Activated CD4-positive, alpha-beta T cell treated with anti-CD3 and anti-CD28 coated beads for 4 hours (primary cell): ENCODE measurements at places on chromosomes 13 and 19.

- no peak for DNase-seq
These were observed 3.0 kb upstream of the PLEKHF1 start for GRCh38 chr19:29662278-29662603.

DNA sequence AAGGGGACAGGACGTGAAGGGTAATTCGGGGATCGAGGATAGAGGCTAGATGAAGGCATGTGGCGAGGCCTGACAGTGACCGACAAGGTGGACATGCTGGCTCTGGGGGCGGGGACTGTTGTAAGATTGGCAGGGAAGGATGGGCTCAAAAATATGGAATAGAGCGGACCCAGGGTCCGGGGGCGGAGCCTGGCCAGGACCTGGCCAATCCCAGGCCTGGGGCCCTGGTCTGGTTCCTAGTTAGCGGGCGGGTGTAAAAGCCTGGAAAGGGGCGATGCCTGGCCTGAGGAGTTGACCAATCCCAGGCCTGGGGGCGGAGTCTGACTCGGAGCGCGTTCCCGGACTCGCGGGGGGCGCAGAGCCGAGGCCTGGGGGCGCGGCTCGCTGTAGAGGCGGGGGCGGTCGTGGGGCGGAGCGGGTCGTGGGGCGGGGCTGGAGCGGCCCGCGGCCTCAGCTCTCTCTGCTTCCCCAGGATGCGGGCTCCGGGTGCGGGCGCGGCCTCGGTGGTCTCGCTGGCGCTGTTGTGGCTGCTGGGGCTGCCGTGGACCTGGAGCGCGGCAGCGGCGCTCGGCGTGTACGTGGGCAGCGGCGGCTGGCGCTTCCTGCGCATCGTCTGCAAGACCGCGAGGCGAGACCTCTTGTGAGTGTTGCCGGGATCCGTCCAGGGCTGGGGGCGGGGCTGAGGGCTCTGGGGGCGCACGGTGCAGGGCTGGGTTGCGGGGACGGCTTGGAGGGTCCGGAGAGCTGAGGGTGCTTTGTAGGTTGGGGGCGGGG, at the start of gene SLC27A1:
Gene SLC27A1 (plus strand): TSS at position 457 of the 774 bp plus-strand sequence. CDS start 17 bp downstream, at position 474.
- DNase-seq = peak; percentile 87

DNA sequence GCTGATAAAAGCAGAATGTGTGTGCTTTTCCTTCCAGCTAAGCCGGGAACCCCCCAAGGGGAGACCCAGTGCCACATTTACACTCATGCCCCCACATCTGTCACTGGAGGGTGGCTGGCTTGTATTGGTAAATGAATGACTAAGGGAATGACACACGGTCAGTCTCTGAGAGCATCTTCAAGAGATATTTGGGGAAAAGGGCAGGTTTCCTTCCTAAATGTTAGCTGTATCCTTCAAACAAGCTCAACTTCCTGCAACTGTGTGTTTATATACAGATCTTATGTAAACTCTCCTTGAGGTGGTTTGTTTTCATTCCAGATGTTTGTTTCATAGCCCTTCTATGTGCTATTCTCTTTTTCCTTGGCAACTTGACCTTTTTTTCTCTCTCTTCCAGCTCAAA, 192.6 kb downstream of the COL4A1 start:
- no peak for DNase-seq

GRCh38 chr19:38655148-38655824, 7.8 kb downstream of the ACTN4 start:
- peak; percentile 29 for DNase-seq

- DNase-seq = no peak
These were observed 244.1 kb upstream of the IRS2 start for GRCh38 chr13:110030394-110030928.

DNA sequence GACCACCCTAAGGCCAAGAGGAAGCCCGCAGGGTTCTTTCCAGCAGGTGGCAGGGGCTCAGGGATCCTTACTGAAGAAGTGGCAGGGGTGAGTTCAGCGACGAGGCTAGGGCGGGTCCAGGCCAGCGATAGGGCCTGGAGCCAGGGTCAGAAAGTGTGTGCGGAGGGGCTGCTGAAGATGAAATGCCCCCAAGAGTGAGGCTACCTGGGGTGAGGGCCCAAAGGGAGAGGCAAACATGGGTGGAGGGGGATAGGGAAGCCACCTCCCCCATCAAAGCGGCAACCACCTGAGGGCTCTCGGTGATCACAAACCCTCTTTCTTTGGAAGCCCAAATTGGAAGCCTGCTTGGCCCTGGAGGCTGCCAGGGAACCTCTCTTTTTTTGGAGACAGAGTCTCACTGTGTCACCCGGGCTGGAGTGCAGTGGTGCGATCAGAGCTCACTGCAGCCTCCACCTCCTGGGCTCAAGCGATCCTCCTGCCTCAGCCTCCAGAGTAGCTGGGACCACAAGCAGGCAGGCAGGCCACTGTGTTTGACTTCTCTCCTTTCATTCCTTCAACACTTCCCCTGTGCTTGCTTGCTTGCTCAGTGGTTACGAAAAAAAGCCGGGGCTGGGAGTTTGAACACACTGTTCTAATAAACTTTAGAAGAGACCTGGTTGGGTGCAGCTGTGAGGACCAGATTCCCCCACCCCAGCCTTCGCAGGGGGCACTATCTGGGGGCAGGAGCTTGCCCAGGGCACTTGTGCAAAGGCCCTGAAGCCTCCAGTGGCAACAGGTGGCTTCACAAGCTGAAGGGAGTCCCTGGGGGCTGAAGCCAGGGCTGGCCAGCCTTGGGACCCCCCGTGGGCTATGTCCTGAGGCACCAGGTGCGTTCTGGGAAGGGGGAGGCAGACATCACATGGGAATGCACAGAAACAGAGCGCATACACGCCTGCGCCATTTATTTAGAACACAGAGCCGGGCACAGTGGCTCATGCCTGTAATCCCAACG, 1.4 kb upstream of the ATP8B3 start:
- no peak for DNase-seq

GRCh38 chr13:46572752-46573431, 19.9 kb downstream of the LRCH1 start:
- no peak for DNase-seq

DNA sequence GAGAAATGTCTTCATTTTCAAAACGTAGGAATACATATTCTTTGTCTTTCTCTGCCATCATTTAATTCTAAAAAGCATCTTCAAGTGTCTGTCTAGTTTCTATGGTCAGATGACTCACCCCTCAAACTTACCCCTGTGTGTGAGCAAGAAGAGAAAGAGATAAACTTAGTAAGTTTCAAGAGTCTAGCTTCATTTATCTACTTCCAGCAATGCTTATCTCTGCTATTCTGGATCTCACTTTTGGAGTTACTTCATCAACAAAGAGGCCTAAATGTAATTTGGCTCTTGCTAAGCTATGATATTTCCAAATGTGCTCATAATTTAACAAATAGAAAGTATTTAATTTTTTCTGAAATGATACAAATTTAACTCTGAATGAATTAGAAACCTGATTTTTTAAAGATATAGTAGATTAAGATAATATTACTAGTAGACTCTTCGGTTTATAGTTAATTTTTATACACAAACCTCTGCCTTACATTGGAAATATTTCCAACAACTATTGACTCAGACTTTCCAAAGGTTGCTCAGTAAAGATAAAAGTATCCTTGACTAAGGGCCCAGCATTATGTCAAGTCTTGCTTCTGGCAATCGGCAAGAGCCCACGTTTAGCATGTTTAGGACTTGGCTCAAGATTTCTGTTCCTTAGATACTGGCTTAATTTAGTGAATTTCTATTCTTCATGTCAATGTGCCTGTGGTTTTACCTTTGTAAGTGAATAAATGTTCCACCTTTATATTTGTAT, 1511.0 kb upstream of the SLC10A2 start:
- DNase-seq = no peak

GRCh38 chr19:50413531-50413930, 5.2 kb upstream of the SPIB start:
- DNase-seq = no peak

DNA sequence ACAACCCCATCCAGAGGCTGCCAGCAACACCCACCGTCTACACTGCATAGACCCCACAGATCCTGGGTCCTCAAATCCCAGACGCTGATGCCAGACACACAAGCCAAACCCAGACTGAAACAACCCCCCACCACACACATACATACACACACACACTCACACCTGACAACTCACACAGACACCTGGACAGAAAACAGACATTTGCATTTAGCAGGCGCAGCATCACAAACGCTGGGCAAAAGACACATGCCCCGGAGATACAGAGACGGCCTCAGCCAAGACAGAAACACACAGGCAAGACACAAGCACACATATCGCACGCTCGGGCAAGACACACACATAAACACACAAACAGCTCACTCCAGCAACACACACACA, 1.3 kb downstream of the BBC3 start:
- peak; percentile 22 for DNase-seq

- peak; percentile 50 for DNase-seq
These were observed 1.5 kb downstream of the MAST3 start for GRCh38 chr19:18098891-18099622.

DNA sequence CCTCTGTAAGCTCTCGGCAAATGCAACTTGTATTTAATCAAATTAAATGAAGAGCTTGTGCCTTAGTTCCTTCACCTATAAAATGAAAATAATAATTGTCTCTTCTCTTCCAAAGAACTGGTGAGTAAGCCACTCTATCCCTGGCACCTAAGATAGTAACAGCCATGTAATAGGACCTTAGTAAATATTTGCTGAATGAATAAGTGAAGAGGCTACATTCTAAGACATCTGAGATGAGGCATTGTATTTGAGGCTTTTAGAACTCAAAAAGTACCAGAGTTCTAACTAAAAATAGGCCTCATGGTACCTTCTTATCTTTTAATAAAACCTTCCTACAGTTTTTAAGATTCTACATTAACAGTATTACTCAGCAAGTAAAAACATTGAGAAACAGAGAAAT, 17.3 kb upstream of the DCLK1 start:
- no peak for DNase-seq

DNA sequence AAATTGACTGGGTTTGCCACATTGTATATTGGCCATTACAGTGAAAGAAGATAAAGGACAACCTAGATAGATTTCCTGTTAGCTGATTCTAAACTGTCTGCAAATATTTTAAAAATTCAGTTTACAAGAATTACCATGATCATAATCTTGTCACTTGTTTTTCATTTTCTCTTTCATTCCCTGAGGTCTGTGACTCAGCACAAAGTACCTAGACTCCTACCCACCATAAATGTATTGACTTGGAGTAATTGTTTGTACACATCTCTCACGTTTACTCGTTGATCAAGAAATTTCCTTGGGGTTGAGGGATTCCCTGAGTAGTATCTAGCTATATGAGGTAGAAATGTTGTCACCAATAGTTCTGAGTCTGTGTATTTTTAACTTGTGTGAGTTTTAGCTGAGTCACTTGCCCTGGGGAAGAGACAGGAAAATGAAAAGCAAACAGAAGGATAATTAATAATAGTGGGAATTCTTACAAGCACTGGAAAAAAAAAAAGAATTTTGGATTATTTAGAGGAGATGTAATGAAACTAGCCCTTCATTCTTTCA, 299.2 kb upstream of the DACH1 start:
- no peak for DNase-seq

GRCh38 chr13:27014406-27015359, 156.9 kb downstream of the USP12 start:
- no peak for DNase-seq

DNA sequence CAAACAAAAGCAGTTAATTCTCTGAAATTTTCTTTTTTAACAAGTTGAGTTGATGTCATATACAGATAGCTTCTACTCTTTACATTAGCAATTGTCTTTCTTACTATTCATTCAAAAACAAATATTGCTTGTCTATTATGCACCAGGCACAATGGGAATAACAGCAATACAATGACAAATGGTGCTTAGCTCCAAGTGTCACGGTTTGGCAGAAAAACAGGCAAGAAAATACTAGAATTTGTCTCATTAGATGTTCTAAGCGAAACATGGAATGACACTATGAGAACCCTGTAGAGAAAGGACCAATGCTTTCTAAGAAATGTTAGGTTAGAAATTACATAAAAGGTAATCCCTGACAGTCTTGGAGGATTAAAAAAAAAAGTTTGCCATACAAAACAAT, 187.6 kb downstream of the PCDH9 start:
- no peak for DNase-seq

GRCh38 chr19:28372576-28373247, 840.2 kb downstream of the UQCRFS1 start:
- no peak for DNase-seq

- DNase-seq = no peak
These were observed 4.2 kb upstream of the ICAM1 start for GRCh38 chr19:10266706-10267105.

DNA sequence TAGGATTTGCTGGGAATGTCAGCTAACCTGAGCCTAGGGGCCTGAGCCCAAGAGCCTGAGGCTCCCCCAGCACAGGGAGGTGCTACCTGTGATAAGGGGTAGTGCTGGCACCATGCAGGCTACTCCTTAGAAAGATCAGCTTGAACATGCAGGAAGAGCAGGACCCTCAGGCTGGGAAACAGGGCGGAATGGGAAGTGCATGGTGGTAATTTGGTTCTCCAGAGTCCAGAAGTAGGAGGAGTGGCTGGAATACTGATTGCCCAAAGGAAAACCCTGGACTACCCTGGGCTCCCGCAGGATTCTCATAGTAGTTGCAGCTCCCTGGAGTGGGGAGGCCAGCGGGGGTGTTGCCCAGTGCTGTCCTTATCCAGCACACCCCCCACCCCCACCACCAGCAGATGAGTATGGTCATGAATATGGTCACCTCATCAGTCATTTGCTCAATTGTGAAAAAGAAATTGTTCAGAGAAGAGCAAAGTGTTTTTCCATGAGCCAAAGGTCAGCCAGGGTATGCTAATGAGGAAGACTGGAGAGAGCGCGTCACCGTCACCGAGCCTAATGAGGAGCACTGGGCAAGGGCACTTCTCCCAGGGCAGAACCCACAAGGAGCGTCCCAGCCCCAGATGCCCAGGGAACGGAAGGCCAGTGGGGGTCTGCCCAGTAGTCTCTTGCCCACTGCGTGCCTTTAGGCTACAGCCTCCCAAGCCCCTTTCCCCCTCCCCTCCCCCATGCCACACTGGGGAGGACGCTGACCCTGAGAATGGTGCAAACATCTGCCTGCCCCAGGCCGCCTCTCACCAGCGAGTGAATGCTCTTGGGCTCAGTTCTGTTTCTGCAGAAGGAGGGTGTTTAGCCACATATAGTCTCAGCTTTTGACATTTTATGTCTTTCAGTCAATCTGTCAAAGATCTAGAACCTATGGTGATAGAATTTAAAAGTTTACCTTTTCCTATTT, 5.3 kb downstream of the SLC25A15 start:
- no peak for DNase-seq

DNA sequence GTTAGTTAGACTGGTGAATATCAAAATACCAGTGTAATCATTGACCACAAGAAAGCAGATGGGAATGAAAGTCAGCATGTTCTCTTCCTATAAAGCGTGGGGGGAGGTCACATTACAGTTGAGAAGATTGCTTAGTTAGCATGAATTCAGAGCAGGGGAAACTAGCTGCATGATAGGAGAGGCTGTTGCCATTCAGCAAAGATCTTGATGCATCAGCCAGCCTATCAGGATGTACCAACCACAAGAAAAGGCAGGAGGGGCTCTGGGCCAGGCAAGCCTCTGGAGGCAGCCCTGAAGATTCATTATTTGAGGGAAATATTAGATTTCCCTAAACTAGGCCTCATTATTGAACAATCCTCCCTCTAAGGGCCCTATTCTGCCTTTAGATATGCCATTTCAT, 5.0 kb upstream of the MTMR6 start:
- no peak for DNase-seq

- DNase-seq = no peak
These were observed 257.9 kb downstream of the NHLRC3 start for GRCh38 chr13:39296193-39296592.

GRCh38 chr13:41944229-41944628, 16.7 kb downstream of the VWA8 start:
- no peak for DNase-seq
